ENCODE measurements at places on chromosomes 16 and 17.

DNA sequence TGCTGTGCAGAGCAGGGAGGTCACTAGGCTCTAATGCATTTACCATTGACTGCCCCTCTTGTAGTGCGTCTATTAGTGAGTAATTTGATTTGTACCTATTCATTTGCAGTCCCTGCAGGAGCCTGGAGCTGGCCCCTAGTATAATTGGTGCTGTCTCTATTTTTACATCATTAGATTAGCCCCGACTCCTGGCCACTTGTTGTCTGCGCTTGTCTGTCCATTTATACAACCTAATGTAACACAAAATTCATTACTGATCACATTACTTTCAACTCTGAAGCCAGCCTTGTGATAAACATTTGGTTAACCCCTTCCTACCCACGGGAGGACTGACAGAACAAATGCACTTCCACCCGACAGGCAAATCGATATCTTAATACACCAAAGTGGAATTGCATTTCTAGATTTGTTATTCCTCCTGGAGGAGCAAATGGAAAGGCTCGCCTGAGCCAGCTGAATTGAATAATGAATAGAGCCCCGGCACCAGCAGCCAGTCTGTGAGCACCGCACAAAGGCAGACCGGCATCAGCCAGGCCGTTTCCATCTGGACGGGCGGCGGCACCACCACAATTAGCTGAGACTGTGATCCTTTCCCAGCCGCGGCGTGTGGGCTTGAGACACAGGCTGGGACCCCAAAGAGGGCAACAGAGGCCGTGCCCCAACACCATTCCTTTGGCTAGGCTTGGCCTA lies 18.7 kb upstream of the TBX2 start:
- DNase-seq = no peak

GRCh38 chr16:30010844-30011713 lies at the start of gene DOC2A:
Gene DOC2A, minus strand, starts transcription at chr16:30011027. Its CDS starts 805 bp downstream, at chr16:30010222.
- no peak for DNase-seq

- peak; percentile 61 for DNase-seq
Measured at GRCh38 chr16:852451-853185, 52.1 kb upstream of the GNG13 start.

GRCh38 chr17:71398800-71399219 lies 722.0 kb upstream of the SOX9 start:
- no peak for DNase-seq

- DNase-seq = no peak
Measured at GRCh38 chr17:42573095-42573494, 4.4 kb downstream of the PSMC3IP start.

GRCh38 chr16:52546291-52547003 lies 496 bp downstream of the TOX3 start:
- no peak for DNase-seq

DNA sequence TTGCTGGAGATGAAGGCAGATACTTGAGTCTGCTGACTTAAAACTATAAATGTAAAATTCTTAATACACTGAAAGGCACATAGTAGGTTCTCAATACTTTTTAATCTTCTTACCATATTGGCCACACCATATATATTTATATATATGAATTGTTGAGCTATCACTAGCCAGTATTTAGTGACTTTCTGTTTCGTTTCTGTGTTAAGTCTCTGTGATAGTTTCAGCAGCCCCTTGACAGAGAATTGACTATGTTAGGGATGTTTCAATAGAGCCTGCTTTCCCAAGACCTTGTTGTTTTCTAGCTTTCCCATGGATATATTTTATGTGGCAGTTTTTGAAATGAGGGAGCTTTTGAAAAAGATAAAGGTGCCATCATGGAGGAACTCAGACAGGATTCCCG lies 206.5 kb upstream of the GOT2 start:
- no peak for DNase-seq

DNA sequence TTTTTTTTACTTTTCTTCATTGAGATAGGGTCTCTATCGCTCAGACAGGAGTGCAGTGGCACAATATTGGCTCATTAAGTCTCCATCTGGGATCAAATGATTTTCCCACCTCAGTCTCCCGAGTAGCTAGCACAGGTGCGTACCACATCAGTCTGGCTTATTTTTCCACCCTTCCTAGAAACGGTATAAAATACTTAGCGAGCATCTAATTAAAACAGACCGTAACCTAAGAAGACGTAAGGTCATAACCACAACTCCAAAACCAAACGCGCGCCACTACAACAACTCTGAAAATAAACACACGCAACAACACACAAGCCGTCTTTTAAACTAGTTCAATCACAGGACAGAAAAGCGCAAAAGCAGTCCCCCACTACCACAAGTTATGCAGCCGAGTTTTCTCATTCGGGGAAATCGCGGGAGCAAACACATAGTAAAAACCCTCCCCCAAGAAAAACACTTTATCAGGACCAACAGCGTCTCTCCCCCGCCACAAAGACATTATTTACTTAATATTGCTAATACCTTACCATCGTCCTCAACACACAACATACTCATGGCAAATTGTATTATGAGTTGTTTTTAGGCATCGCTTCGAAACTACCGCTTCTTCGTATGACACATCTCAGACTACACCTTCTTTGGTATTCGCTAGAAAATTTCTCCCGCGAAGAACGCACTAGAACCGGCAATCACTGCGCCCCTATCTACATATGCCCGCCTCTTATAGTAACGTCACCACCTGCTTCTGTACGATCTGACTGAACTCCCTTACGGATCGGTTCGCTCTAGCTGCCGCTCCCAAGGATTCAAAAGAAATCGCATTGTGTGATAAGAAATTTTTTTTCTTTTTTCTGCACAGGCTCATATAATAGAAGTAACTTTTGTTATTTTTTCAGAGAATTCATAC lies 32.8 kb downstream of the TEX14 start:
- peak; percentile 96 for DNase-seq

- no peak for DNase-seq
Measured at GRCh38 chr17:14434506-14434905, 133.6 kb downstream of the HS3ST3B1 start.

- no peak for DNase-seq
Measured at GRCh38 chr17:7261379-7262191, 693 bp downstream of the CLDN7 start.

GRCh38 chr17:34851961-34852540 lies 109.2 kb downstream of the CCT6B start:
- no peak for DNase-seq

- no peak for DNase-seq
Measured at GRCh38 chr16:88499836-88500251, 46.8 kb downstream of the ZFPM1 start.

DNA sequence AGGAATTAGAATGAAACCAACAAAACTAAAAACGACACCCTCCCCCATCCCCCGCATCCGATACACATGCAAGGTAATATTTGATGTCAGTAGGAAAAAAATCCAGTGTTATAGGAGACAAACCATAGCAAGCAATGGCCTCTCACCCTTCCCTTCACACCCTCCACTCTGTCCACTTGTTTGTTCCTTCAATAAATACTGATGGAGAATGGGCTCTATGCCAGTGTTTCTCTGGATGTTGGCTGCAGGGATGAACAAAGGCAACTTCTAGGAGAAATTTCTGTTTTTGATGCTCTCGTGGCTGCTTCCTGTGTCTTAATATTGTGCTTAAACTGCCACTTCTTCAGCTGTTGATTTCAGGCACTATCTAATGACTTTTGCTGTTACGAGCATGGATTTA lies 98.8 kb downstream of the WWOX start:
- DNase-seq = no peak

DNA sequence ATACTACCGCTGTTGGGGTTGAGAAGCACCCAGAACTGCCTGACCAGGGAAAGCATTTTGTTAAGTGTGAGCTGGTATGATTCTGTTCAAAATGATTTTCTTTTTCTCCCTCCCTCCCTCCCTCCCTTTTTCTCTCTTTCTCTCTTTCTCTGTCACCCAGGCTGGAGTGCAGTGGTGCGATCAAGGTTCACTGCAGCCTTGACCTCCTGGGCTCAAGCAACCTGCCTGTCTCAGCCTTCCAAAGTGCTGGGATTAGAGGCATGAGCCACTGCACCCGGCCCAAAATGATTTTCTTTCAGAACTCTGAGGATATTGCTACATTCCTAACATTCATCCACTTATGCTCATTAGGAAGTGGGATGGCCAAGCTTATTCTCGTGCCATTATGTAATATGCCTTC lies 41.3 kb downstream of the SLC47A1 start:
- no peak for DNase-seq

- DNase-seq = no peak
Measured at GRCh38 chr16:89100601-89101302, 7.1 kb downstream of the ACSF3 start.

GRCh38 chr16:75477680-75478473 lies 13.4 kb upstream of the TMEM170A start:
- DNase-seq = no peak

DNA sequence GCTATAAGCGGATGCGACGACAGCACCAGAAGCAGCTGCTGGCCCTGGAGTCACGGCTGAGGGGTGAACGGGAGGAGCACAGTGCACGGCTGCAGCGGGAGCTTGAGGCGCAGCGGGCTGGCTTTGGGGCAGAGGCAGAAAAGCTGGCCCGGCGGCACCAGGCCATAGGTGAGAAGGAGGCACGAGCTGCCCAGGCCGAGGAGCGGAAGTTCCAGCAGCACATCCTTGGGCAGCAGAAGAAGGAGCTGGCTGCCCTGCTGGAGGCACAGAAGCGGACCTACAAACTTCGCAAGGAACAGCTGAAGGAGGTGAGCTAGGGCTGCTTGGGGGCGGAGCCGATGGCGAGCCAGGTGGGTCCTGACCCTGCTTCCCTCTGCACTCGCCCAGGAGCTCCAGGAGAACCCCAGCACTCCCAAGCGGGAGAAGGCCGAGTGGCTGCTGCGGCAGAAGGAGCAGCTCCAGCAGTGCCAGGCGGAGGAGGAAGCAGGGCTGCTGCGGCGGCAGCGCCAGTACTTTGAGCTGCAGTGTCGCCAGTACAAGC lies 10.1 kb downstream of the HIRIP3 start:
- DNase-seq = no peak

DNA sequence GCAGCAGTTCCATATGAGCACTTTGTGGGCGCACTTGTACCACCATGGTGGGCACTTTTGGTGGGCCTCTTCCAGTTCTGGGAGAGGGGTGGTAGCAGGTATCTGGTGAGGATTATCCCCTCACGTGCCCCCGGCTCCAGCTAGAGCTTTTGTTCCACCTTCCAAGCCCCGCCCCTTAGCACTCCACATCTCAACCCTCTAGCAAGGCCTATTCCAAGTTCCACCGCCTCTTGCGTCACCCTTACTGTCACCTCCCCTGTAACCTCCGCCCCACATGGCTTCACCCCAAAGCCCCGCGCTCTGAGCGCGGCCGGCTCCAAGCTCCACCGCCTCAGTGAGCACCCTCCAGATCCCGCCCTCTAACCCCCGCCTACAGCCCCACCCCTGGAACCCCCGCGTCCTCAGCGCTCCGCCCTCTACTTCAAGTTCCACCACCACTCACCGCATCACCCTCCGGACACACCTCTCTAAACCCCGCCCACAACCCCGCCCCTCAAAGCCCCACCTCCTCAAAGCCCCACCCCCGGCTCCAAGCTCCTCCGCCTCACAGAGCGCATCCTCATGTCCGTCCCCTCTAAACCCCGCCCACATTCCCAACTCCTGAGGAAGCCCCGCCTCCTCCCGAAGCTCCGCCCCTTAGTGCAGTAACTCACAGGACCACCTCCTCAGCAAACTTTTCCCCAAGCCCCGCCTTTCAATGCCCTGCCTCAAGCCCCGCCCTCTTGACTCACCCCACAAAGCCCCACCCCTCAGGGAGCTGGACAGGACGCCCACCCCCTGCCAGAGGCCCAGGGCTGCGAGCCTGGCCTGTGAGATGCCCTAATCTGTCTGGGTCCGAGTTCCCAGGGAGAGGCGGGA lies 11.1 kb downstream of the SCN4A start:
- no peak for DNase-seq

- DNase-seq = no peak
Measured at GRCh38 chr16:26058326-26058725, 366.6 kb downstream of the HS3ST4 start.

DNA sequence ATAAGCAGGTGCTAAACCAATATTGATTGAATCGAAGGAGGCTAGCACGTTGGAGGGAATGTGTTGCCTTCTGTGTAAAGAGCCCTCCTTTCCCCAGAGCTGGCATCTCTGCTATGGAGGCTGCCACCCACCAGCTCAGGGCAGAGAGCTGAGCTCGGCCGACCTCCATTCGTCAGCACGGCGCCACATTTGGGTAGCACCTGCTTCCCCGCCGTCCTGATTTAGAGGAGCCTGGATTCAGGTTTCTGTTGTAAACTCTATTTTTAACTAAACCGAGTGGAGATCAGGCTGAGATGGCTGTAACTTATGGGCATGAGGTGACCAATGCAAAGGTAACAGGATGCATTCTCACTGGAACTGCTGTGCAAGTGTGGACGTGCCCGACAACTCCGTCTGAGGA lies 172.5 kb downstream of the CCDC182 start:
- no peak for DNase-seq

- DNase-seq = no peak
Measured at GRCh38 chr17:70542876-70543275, 373.5 kb downstream of the KCNJ2 start.

- DNase-seq = no peak
Measured at GRCh38 chr17:10276436-10276835, 78.0 kb upstream of the GAS7 start.

- DNase-seq = no peak
Measured at GRCh38 chr17:35890774-35891155, 10.6 kb upstream of the CCL5 start.

DNA sequence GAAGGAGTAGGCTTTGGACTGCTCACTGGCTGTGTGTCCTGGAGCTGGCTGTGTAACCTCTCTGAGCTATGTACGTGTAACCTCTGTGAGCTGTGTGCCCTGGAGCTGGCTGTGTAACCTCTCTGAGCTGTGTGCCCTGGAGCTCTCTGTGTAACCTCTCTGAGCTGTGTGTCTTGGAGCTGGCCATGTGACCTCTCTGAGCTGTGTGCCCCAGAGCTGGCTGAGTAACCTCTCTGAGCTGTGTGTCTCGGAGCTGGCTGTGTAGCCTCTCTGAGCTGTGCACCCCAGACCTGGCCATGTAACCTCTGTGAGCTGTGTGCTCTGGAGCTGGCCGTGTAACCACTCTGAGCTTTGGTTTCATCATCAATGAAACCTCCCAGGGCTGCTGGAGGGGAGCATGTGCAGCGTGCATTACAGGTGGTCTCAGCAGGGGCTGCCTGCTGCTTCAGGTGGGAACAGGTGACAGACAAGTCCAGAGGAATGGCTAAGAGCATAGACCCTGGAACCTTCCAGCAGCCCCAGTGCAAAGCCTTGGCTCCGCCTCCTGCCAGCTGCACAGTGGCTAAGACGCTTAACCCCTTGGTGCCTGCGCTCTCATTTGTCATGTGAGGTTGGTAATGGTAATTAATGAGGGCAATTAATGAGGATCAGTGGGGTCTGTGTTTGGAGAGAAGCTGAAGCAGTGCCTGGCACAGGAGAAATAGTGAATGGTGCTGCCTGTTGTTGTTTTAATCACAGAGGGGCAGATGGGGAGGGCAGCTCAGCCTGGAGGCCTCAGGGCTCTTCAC lies 86.7 kb downstream of the KATNIP start:
- DNase-seq = no peak
